ENCODE measurements at places on chromosomes 5 and 9.
A peak's percentile ranks its signal among the peaks of the same experiment; 100 is the strongest.

DNA sequence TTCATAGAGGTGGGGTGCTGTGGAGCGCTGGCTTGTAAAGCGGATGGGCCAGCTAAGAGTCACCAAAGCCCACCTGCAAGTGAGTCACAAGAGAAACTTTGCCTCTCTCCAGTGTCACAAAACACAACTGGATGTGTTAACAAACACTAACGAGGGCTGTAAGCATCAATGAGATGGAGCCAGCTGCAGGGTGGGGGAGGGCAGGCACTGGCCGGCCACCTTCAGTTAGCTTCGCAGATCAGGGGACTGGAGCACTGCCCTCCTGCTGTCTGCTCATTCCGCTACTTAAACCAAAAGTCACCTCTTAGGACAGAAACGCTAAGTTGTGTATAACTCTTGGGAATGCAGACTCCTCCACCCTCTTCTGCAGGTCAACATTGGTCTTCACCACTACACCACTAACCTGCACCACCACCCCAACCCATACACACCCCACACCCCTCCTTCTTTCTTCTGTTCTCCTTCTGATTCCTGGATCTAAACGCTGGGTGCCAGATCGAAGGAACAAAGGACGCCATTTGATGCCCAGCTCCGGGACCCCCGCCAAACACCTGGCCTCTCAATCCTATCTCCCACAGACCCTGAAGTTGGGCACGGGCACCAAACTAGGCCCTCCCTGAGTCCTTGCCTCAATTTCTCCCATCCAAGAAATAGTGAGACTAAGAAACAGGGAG lies 2.1 kb downstream of the ARSI start:
- DNase-seq, result no peak

GRCh38 chr9:109914280-109915027 lies 134.5 kb downstream of the PALM2AKAP2 start:
- DNase-seq, result peak; percentile 94

DNA sequence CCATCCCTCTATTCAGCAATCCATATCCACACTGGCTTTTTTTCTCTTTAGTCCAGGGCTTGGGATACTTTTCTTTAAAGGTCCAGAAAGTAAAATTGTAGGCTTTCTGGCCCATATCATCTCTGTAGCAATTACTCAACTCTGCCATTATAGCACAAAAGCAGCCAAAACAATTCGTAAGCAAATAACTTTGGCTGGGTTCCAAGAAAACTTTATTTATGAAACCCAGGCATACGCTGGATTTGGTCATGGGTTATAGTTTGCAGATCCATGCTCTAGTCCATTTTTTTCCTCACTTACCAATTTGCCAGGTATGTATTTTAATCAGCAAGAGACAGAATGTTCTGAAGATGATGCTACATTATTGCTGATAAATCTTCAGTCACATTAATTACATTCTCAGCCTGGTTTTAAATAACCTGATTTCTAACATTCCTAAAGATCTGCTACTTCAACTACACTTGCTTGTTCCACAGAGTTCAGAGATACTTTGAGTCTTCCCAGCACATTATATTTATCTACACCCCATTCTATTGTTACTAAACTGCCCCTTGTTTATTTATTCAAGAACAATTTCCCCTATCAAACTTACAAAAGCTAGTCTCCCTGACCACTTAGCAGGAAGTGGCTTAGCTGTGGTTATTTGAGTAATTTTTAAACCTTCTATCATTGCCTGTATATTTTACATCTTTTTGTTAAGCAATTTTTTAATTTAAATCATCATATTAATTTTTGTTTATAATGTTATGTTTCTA lies 161.0 kb downstream of the ISL1 start:
- DNase-seq, result no peak

- no peak for DNase-seq
Observed at GRCh38 chr5:160627921-160628618, 206.4 kb downstream of the PTTG1 start.

- peak; percentile 75 for DNase-seq
Observed at GRCh38 chr5:120457839-120458507, 6.1 kb upstream of the PRR16 start.

DNA sequence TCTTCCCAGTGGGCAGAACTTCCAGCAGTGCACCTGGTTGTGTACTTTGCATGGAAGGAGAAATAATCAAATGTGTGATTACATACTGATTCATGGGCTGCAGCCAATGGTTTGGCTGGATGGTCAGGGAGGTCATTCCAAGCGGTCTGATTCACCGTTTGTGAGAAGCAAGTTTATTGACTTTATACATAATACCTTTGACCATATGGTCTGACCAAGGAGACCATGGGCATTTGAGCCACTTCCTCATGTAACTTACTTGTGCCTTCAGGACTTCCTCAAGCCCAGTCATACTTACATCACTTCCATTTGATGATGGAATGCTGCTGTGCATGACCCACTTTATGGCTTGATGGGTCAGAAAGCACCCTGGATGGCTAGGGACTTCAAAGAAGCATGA lies 41.1 kb downstream of the DAP start:
- peak; percentile 98 for DNase-seq

DNA sequence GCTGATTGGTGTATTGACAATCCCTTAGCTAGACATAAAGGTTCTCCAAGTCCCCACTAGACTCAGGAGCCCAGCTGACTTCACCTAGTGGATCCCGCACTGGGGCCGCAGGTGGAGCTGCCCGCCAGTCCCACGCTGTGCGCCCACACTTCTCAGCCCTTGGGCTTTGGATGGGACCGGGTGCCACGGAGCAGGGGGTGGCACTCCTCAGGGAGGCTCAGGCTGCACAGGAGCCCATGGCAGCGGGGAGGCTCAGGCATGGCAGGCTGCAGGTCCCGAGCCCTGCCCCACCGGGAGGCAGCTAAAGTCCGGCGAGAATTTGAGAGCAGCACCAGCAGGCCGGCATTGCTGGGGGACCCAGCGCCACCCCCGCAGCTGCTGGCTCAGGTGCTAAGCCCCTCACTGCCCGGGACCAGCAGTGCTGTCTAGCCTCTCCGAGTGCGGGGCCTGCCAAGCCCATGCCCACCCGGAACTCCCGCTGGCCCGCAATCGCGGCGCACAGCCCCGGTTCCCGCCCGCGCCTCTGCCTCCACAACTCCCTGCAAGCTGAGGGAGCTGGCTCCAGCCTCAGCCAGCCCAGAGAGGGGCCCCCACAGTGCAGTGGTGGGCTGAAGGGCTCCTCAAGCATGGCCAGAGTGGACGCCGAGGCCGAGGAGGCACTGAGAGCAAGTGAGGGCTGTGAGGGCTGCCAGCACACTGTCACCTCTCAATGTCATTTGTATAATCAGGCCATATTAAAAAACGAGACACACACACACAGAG lies 437.2 kb downstream of the CSNK1G3 start:
- DNase-seq, result no peak

GRCh38 chr5:110441035-110441434 lies 285.4 kb downstream of the TMEM232 start:
- DNase-seq, result peak; percentile 52

- DNase-seq, result no peak
Observed at GRCh38 chr5:156920861-156921431, 42.1 kb downstream of the TIMD4 start.

DNA sequence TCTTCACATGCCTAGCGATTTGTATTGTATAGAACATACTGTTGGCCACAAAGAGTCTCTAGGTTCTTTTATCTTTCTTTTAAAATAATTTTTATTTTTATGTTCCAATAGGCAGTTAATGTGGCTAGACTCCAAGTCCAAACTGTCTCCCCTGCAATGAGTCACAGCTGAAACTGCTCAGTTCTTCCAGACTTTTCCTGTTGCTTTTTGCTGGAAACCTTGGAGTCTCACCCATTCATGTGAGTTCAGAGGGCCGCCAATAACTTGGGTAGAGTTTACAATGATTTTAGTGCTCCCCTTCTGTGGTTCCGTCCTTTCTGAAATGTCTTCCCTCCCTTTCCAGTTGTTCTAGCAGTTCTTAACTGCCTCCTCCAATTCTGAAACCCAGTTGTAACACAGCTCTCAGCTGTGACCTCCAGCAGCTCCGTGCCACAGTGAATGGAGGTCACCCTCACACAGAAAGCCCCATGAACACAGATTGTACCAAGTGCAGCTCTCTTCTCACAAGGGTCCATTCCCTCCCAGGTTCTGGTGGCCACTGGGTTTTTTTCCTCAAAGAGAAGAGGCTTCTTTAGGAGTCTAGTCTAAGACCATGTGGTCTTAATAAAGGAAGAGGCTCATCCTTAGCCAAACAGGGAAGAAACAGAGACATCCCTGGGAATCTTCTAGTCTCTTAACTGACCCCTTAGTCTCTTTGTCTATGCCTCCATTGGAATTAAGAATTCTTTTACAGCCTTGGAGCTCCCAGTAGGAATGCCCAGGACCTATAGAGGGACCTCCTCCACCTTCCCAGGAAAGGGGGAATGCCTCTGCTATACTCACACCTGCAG lies 198.5 kb downstream of the SPOCK1 start:
- peak; percentile 85 for DNase-seq

GRCh38 chr9:114285166-114285867 lies 37.6 kb upstream of the ORM1 start:
- DNase-seq, result peak; percentile 93
